ENCODE measurements at places on chromosomes 11 and 22.

- no peak for DNase-seq
These were observed 20.3 kb downstream of the MYH9 start for GRCh38 chr22:36367479-36367878.

- no peak for DNase-seq
These were observed 6.8 kb upstream of the SLC22A8 start for GRCh38 chr11:63022441-63022840.

DNA sequence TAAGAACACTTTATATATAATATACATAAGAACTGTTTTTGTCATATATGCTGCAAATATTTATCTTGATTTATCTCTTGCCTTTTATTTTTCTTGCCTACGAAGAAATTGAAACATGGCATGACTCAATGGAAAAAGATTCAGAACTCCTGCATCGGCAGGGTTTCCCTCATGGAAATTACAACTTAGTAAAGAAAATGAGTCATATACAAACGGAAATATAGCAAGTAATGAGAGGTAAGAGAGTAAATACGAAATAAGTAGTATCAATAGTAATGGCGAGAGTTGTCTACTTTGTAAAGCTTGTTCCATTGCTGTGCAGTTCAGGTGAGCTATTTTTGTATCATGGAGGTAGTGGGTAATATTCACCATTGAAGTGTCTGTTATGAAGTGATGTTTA lies 350.4 kb downstream of the DDX10 start:
- no peak for DNase-seq

GRCh38 chr22:50563413-50564160 lies 868 bp upstream of the SYCE3 start:
- DNase-seq = no peak

DNA sequence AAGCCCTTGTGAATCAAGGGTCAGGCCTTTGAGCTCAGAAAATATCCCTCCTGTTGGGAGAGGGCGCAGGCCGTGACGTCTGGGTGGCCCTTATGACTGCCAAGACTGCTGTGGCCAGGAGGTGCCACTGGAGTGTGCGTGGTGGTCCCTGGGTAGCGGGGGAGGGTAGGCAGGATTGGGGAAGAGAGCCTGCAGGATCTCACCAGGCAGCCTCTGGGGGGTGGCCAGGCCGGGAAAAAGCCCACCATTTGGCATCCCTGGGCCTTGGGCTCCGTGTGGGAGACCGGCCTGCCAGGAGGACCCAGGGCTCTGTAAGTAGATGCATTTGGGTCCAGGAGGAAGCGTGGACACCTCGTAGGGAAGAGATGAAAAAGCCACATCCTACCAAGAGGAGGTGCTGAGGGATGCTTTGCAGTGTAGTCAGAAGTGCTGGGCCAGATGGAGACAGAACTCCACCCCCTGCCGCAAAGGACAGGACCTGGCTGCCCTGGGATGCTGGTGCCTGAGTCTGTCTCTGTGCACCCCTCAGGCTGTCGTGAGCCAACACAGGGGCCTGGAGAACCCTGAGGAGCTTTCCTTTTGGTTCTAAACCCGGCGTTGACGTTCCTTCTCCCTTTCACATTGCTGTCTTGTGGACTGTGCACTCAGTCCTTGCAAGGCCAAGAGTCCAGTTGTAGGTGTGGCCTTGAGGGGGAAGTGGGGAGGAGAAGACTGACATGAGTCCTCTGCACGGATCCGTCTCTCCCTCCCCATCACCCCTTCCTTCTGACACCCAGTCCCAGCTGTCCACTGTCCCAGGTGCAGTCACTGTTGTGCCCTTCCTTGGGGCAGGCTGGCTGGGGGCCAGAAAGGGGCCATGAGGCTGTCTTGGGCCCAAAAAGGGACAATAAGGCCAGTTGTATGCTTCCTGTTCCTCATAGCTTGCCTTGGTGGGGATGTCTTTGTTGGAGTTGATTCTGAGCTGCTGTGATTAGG lies 12.7 kb upstream of the MIEF1 start:
- no peak for DNase-seq

DNA sequence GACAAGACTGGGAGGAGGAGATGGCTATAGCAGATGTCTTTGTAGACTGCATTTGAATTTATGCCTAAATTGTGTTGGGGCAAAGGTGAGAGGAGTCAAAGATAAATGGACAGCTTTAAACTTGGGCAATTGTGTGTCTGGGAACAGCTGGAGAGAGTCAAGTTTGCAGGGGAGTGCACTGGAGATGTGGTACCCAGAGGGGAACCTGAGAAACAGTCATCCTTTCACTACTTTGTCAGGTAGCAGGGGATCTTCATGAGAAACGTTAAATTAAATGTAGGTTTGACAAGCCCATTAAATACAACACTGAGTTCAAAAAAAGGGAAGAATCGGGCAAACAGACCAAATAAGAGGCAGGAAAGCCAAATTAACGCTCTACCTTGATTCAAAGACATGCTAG lies 277.7 kb downstream of the OPCML start:
- no peak for DNase-seq

Measured in central memory CD8-positive, alpha-beta T cell (primary cell).